ENCODE measurements at places on chromosomes 12 and 14.

- peak; percentile 54 for DNase-seq
Measured at GRCh38 chr14:54147282-54147681, 190.7 kb upstream of the BMP4 start.

DNA sequence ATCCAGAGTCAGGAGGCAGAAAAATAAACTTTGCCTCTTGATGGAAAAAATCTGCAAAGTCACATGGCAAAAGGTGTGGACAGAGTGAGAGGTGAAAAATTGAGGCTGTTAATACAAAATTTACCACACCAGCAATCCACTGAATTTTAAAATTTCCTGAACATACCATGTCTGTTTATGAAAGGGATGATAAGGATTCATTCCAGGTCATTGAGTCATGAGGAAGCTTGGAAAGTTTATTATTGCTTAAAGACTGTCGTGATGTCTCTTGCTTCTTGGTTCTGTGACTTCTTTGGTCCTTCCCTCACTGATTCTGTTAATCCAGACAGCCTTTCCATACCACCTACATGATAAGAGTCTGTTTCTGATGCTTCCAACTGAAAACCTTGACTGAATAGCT lies 73.2 kb downstream of the TTC6 start:
- DNase-seq = peak; percentile 59

- DNase-seq = peak; percentile 36
Measured at GRCh38 chr12:70652451-70652850, 15.2 kb upstream of the PTPRB start.

DNA sequence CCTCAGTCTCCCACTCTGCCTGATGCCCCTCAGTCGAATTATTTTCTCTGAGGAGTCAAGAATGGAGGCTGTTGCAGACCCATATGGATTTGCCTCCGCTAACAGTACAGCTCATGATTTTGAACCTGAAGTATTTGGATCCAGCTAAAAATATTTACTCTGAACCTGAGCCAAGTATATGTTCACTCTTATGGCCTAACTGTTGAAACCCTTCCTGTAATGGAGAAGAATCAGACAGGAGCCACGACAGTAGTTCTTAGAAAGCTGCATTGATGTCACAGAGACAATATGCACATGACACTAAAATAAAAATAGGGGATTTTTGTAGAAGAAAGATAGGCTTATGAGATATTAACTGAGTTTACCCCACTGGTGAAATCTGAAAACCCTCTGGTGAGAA lies 1128.3 kb upstream of the FLRT2 start:
- DNase-seq = peak; percentile 2

- peak; percentile 14 for DNase-seq
Measured at GRCh38 chr12:128783129-128783574, 40.6 kb downstream of the SLC15A4 start.

GRCh38 chr14:105489542-105490266 lies 1.3 kb upstream of the TEDC1 start:
- peak; percentile 86 for DNase-seq

DNA sequence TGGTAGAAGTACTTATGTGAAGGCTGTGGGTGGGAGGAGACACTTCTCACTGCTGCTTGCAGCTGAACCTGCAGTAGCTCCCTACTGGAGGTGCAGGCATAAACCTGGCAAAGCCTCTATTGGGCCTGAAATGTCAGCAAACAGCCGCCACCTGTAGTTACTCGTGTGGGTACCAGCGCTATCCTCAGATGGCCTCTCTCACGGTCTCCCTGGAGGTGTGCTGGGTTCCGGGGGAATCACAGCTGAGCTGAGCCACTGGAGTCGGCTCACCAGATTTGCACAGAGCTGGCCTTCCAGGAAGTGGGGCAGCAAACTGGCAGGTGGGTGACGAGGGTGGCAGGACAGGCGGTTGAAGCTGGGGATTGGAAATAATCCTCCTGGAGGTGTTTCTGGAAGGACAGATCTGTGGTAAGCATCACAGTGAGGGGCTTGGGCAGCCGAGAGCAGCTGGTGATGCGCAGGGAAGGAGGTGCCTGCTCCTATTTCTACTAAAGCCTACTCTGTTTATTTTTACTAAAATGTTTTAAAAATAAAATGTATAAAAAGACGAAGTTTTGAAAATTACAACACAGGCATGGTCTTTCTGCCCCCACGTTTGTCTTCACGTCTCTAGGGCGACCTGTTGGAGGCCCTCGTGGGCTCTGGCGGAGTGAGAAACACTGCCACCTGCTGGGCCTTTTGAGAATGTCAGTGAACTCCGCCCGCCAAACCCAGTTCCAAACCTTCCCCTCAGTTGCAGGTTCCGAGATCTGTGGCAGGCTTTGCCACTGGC lies 67.8 kb upstream of the PLEKHG3 start:
- DNase-seq = peak; percentile 79

DNA sequence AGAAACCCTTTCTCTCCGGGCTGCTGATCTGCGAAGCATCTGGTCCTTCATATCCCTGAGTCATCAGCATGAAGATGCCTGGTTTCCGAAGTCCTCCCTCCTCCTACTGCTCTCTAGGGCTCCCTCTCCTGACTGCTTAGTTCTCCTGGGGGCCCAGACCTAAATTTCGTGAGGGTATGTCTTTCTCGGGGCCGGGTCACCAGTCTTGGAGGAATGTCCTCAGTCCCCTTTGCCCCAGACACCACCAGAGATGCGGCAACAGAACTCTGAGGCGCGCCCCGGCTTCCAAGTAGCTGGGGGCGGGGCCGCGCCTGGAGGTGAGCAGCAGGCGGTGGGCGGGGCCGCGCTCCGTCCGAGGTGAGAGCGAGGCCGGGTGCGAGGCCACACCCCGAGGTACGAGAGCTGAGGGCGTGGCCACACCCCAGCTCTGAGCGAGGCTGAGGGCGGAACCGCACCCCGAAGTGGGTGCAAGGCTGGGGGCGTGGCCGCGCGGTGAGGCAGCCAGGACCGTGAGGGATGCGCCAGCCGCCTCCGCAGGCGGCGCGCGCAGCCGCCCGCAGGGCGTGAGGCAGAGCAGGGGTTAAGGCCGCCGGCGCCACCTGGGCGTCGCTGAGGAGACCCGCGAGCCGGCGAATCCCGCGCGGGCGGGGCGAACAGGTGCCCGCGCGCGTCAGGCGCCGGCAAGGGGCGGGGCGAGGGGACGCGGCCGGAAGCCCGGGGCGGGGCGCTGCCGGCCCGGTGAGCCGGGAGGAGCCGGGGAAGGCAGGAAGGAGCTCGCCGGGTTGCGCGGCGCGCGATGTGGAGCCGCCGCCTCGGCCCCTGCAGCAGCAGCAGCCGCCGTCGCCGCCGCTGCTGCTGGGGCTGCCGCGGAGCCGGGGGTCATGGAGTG lies at the start of gene BICDL1:
TSS of gene BICDL1 (plus strand) at position 765 of the 889 bp plus-strand sequence. CDS start 633 bp downstream, outside the sequence.
- peak; percentile 49 for DNase-seq

GRCh38 chr14:93709249-93709648 lies 79.0 kb downstream of the PRIMA1 start:
- no peak for DNase-seq

- peak; percentile 74 for DNase-seq
Measured at GRCh38 chr14:89870316-89870715, 84.2 kb downstream of the EFCAB11 start.

GRCh38 chr12:34107016-34107415 lies 84.7 kb downstream of the ALG10 start:
- no peak for DNase-seq

DNA sequence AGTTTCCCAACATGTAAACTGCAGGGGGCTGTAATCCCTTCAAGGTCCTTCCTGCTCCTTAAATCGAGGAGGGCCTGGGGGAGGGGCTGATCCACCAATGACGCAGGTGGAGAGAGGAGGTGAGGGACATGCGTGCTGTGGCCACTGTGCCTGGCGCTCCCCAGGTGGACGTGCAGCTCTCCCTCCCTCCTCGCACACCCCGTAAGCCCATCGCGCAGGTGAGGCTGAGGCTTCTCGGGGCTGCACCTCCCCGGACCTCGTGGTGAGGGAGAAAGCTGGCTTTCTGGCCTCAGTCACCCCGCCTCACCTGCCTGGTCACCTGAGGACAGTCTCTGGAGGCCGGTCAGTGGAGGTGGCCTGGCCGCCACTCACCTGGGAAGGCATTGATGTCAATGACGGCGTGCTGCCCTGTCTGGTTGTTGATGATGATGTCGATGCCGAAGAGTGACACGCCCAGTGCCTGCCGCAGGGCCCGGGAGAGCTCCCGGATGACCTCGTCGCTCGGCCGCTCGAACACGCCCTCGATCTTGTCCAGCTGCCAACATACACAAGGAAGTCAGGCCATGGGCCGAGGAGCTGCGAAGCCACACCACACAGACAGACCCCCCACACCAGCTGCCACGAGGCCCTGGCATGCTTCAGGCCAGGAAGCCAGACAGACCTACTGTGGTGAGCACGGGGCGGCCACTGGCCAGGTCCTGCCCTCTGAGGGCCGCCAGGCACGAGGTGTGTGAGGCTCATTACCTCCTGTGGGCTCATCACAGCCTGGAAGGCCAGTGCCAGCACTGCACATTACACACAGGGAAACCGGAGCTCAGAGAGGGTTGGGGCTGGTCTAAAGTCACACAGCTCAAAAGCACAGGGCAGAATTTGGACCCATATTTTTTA lies 23.3 kb downstream of the CHGA start:
- peak; percentile 70 for DNase-seq

- peak; percentile 92 for DNase-seq
Measured at GRCh38 chr12:6195665-6196535, 4.3 kb upstream of the CD9 start.

GRCh38 chr12:27818401-27818918 lies 38.4 kb upstream of the MANSC4 start:
- peak; percentile 13 for DNase-seq

DNA sequence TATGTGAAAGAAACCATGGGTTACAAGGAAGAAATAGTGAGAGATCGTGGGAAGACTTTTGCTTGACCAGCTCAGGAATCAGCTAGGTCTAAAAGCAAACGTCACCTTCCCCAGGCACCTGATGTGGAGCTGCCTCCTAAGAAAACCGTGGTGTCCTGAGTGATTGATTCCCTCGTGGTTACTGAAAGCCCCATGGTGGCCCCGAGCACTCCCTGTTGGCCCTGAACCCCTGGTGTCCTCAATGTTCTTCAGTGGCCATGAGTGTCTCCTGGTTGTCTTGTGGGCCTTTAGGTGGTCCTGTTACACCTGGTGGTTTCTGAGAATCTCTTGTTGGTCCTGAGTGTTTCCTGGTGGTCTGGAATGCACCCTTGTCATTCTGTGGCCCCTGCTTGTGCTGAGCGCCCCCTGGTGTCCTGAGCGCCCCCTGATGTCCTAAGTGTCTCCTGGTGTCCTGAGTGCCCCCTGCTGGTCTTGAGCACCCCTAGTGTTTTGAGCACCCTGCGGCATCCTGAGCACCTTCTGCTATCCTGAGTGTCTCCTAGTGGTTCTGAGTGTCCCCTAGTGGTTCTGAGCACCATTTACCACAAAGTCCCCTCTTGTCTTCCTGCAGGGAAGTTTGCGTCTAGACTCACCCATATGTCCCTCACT lies 518.7 kb downstream of the TMEM121 start:
- DNase-seq = peak; percentile 15

GRCh38 chr14:100715803-100716202 lies 10.9 kb upstream of the DLK1 start:
- DNase-seq = no peak

- no peak for DNase-seq
Measured at GRCh38 chr12:6632026-6632983, 3.5 kb downstream of the LPAR5 start.

- peak; percentile 87 for DNase-seq
Measured at GRCh38 chr12:6825398-6826124, 2.6 kb upstream of the P3H3 start.

- peak; percentile 68 for DNase-seq
Measured at GRCh38 chr12:2891240-2892053, 756 bp downstream of the TULP3 start.

GRCh38 chr12:52166672-52167071 lies 25.1 kb downstream of the KRT80 start:
- DNase-seq = peak; percentile 54

DNA sequence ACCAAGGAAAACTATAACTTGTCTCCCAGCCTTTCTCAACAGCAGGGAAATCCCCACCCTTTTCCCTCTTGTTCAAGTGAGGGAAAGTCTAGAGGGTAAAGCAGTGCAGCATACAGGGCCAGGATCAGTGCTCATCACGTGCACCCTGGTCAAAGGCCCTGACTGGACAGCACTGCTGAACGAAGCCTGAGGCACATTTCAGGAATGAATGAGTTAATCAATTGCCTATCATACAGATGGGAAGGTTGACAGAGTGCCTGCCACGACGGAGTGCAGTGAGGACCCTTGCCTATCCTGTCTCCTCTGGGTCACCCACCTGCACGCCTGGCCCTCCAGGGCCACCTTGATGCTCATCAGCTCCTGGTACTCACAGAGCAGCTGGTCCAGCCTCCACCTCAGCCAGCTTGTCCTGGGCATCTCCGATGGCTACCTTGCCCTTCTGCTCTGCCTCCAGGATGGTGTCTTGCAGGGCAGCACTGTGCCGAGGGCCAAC lies 11.7 kb upstream of the KRT73 start:
- DNase-seq = no peak

- no peak for DNase-seq
Measured at GRCh38 chr14:99540196-99541032, 59.2 kb downstream of the CCNK start.

- no peak for DNase-seq
Measured at GRCh38 chr12:2481346-2481745, 313.4 kb upstream of the FKBP4 start.
